ENCODE measurements at places on chromosomes 1 and 21.

DNA sequence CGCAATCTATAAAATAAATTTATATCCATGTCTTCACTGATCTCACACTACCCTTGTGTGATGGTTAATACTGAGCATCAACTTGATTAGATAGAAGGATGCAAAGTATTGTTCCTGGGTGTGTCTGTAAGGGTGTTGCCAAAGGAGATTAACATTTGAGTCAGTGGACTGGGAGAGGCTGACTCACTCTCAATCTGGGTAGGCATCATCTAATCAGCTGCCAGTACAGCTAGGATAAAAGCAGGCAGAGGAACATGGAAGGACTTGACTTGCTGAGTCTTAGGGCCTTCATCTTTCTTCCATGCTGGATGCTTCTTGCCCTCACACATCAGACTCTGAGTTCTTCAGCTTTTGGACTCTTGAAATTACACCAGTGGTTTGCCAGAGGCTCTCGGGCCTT lies 615.4 kb downstream of the AGBL4 start:
- DNase-seq: no peak

DNA sequence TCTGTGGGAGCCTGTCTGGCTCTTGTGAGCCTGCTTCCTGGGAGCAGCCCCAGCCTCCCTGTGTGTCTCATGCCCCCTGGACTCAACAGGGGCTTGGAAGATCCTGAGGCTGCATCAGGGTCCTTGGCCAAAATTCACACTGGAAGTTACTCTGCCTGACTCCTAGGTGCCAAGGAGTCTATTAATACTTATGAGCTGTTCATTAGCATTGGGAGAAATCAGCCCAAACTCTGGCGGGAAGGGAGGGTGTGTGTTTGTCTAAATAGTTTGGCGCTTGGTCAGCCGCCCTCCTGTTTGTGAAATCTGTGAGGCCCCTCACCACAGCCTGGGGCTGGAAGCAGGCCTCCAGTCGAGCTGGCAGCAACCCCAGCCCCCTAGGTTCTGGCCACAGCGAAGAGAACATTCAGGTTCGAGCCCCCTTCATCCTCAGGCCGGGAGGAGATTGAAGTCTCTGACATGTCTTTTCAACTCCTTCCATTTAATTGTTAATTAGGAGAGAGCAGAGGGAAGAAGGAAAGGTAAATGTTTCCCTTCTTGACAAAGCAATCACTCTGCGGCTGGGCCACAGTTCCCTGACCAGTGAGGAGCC lies 82.1 kb upstream of the F3 start:
- no peak for DNase-seq

DNA sequence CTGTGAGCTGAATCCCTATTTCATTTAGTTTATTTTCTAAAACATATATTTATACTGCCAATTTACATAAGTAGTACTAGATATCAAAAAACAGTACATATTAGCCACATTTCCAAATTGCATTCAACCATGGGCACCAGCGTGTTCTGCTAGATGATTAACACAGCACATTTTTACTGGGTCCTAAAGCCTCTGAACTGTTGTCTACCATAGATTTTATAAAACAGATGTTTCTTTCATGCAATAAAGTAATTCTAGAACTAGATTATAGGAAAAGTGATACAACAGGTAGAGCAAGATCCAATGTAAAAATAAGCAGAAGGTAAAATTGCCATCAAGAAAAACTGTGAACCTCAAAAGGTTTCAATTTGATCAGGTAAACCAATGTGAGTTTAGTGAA lies 108.6 kb downstream of the FAF1 start:
- DNase-seq: no peak

DNA sequence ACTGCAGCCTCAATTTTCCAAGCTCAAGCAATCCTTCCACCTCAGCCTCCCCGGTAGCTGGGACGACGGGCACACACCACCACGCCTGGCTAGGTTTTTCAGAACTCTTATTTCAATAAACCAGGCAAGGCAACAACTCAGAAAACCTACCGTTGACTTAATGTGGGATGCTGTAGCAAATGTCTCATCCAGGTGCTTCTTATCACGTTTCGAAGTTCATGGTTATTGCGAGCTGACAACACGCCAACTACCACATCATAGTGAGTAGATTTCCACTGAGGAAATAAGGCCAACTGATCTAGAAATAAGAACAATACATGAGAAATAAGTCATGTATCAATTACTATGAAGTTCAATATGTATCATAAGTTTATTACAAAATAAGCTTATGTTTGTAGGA lies 9.7 kb downstream of the B3GALNT2 start:
- DNase-seq: no peak

GRCh38 chr1:29083317-29084195 lies 40.1 kb downstream of the TMEM200B start:
- DNase-seq: no peak

GRCh38 chr1:241533326-241534115 lies 1.3 kb downstream of the KMO start:
- no peak for DNase-seq

DNA sequence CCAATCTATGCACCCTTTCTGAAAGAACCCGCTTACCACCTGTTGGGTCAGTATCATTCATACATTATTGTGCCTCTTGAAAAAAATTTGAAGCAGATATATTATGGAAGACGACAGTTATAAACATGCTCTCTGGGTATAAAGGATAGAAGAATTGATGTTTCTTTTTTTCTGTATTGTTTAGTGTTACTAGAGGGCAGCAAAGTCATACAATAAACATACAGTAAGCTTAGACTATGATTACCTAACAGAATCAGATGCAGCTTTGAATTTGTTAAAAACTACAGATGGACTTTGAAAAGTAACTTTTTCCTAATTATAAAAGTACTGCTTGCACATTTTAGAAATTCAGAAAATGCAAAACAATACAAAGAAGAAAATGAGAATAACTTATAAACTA lies 11.1 kb upstream of the PAXBP1 start:
- DNase-seq: no peak

- no peak for DNase-seq
These were observed 72.2 kb upstream of the SLC25A33 start for GRCh38 chr1:9466780-9467758.

GRCh38 chr1:44631647-44632539 lies 42.4 kb downstream of the TMEM53 start:
- DNase-seq: peak; percentile 97

GRCh38 chr1:119711804-119712341 lies at the start of gene PHGDH:
Gene PHGDH (plus strand): TSS chr1:119711934. CDS start chr1:119712023, 89 bp downstream.
- peak; percentile 54 for DNase-seq

- DNase-seq: peak; percentile 63
These were observed 7.8 kb downstream of the C1orf162 start for GRCh38 chr1:111481387-111482221.

- DNase-seq: no peak
These were observed 6.3 kb upstream of the INAVA start for GRCh38 chr1:200888349-200888838.

- DNase-seq: no peak
These were observed 98.7 kb upstream of the PDC start for GRCh38 chr1:186559601-186560116.

- DNase-seq: no peak
These were observed 91.9 kb upstream of the COG2 start for GRCh38 chr1:230550428-230550827.

- DNase-seq: no peak
These were observed 69.2 kb upstream of the MAGI3 start for GRCh38 chr1:113320972-113321680.

DNA sequence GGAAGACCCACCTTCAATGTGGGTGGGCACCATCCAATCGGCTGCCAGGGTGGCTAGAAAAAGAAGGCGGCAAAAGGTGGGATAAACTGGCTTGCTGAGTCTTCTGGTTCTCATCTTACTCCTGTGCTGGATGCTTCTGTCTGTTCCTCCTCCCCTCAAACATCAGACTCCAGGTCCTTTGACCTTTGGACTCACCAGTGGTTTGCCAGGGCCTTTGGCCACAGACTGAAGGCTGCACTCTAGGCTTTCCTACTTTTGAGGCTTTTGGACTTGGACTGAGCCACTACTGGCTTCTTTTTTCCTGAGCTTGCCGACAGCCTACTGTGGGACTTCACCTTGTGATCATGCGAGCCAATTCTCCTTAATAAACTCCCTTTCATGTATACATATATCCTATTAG lies 55.9 kb downstream of the VCAM1 start:
- no peak for DNase-seq

GRCh38 chr1:22611530-22611947 lies 24.9 kb upstream of the C1QA start:
- DNase-seq: no peak

- DNase-seq: no peak
These were observed 15.9 kb upstream of the DHX9 start for GRCh38 chr1:182823220-182823619.

- no peak for DNase-seq
These were observed 516.7 kb downstream of the KCNT2 start for GRCh38 chr1:196091397-196092135.

DNA sequence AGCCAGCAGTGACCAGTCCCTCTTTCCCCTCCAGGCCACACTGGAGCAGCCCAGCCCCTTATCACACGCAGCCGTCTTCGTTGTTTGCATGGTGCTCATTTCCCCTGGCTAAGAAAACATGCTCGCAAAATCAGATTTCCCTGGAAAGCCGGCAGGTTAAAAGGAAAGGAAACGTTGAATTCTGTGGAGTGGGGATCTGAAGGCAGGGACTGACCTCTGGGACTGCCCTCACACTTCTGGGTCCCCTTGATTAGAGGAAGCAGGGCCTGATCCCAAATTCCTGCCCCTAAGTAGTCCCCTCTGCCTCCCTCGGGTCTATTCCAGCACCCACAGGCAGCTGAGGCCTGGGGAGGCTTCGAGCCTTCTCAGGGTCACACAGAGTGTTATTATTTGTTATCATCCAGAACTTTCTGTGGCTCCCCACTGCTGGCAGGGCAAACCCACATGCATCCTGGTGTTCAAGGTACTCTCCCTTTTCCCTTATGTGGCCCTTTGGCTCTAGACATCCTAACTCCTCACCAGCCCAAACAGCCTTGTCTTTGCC lies 125.2 kb upstream of the ZBTB40 start:
- DNase-seq: no peak

DNA sequence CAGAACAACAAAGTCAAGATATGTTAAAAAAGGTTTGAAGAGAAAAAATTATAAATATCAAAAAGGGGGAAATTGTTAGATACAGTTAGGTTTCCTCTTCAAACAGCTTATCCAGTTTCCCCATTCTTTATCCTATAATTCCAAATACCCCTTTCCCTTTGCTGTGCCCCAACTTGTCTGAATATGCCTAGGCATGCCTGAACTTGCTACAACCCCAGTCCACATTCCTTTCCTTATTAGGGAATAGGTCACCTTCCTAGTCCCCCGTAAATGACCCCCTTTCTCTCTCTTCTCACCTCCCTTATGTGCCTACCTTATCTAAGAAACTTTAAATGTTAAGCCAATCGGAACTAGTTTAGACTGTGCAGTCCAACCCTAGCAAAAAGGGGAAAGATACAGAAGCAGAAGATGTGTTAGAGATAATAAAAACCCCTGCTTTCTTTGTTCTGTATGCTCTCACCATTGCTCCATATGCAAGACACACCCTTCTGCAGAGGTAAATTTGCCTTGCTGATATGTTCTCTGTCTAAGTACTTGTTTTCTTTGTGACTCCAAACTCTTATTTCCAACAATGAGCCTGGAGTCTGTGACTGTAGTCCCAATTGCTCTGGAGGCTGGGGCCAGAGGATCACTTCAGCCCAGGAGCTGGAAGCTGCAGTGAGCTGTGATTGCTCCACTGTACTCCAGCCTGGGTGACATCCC lies 810.1 kb downstream of the PLA2G4A start:
- no peak for DNase-seq

GRCh38 chr1:175579956-175580750 lies 163.2 kb downstream of the TNR start:
- no peak for DNase-seq

DNA sequence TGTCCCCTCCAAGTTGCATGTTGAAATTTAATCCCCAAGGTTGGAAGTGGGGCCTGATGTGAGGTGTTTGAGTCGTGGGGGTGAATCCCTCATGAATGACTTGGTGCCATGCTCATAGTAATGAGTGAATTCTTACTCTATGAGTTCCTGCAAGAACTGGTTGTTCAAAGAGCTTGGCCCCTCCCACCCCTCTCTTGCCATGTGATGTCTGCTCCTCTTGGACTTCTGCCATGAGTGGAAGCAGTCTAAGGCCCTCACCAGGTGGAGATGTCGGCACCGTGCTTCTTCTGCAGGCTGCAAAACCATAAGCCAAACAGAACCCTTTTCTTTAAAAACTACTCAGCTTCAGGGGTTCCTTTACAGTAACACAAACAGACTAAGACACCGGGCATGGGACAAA lies 14.3 kb downstream of the G0S2 start:
- no peak for DNase-seq

DNA sequence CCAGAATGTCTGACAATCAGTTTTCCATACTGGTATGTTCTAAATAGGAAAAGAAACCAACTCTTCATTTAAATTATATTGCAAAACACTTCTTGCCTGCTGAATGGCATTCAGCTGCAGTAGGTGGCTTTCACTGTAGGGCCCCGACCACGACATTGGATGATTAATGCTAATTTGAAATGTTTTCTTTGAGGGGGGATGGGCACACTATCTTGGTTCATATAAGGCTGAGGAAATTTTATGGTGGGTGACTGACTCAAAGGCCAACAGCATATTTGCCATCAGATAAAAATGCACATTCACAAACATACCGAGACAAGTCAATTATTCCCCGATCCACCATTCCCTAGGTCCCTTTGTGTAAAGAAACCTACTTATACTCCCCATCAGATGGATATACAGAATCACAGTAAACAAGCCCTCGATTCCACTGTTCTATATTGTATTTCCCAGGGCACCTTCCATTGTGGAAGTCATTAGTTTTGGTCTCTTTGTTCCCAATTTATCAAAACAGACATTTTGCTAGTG lies 464.2 kb upstream of the DAB1 start:
- no peak for DNase-seq

DNA sequence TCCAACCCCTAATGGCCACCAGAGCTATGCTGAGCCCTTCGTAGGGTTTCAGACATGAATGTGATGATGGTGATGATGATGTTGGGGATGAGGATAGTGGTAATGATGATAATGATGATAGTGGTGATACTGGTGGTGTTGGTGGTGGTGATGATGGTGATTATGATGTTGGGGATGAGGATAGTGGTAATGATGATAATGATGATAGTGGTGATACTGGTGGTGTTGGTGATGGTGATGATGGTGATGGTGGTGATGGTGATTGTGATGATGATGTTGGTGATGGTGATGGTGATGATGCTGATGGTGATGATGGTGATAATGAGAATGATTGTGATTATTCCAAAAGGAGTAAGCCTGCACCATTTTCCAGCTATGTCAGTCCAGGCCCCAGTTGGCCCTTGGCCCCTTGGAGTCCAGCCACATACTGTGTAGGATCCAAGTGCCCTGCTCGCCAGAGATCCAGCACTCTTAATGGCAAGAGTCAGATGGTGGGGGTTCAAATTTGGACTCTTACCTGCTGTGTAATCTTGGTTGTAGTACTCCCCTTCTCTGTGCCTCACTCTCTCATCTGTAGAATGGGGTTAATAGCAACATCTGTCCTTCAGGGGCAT lies 28.3 kb downstream of the AJAP1 start:
- no peak for DNase-seq

GRCh38 chr1:157993918-157994605 lies 617 bp downstream of the KIRREL1 start:
- no peak for DNase-seq

Data from posterior cingulate gyrus (tissue), 11 donors.